ENCODE measurements at places on chromosomes 12 and 14.

GRCh38 chr12:121806546-121807423 lies 3.0 kb downstream of the SETD1B start:
- DNase-seq = no peak

DNA sequence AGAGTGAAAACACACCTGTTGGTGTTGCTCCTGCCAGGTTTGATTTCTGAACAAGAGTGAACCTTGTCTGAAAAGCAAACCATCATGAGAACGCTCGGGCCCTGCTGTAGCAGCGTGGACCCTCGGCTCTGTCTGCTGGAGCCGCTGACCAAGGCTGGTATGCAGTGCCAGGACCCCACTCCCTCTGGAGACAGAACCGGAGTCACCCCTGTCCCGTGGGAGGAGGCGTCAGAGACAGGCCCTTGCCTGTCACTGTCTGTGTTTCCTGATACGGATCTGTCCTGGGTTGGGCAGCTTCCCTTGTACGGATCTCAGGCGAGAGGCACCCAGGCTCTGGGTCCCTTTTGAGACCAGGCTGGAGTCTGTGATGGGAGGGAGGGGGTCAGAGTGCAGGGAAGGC lies 111.6 kb downstream of the ADGRD1 start:
- DNase-seq = no peak

DNA sequence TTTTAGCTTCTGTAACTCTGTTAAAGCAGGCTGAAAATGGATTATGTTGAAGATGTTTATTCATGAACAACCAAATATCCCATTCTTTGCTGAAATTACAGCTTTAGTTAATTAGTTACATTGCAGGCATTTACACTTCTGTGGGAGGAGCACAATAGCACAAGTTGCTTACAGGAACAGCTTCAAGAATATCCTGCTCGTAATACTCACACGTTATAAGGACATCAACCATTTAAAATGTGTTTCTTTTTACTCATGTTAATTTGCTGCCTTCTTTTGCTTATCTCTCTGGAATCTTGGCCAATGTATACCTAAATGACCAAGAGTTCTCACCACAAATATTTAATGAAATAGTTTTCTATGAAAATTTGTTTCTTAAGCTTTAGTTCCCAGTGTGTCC lies 305.2 kb upstream of the SYT1 start:
- DNase-seq = no peak

GRCh38 chr14:68401855-68402254 lies 391.0 kb downstream of the ZFP36L1 start:
- no peak for DNase-seq

GRCh38 chr12:50865266-50865665 lies 22.5 kb downstream of the TMPRSS12 start:
- DNase-seq = no peak

- DNase-seq = no peak
These were observed 9.6 kb downstream of the PUS7L start for GRCh38 chr12:43749016-43749415.

- no peak for DNase-seq
These were observed 103.2 kb downstream of the NT5DC3 start for GRCh38 chr12:103737881-103738280.

- DNase-seq = no peak
These were observed 810.8 kb upstream of the ATXN7L3B start for GRCh38 chr12:73726881-73727280.

GRCh38 chr12:120845696-120846095 lies 58.5 kb downstream of the SPPL3 start:
- DNase-seq = no peak

- DNase-seq = no peak
These were observed 11.5 kb downstream of the SYNDIG1L start for GRCh38 chr14:74414403-74415114.

DNA sequence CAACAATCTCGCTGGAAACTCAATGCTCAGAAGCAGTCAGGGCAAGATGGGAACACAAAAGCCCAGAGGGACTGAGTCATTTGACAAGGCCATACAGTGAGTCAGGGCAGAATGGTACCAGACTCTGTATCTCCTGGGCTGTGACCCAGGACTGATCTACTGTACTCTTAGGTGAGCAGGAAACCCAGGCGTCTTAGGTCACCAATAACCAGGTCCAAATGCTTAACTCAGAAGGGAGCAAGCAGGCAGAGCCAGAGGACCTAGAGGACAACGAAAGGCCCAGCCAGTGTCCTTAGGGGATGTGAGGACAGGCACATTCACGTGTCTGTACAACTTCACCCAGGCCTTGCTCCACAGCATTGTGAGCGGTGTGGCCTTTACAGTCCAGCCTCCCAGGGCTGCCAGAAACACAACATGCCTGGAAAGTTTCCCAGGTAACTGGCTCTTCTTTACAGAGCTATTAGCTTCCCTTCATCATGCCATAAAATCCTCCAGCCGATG lies 69.9 kb downstream of the ARL6IP4 start:
- no peak for DNase-seq

- no peak for DNase-seq
These were observed 94.6 kb downstream of the KCNA5 start for GRCh38 chr12:5138256-5138655.

GRCh38 chr14:106511006-106511799 lies 984.8 kb downstream of the TMEM121 start:
- peak; percentile 73 for DNase-seq

- DNase-seq = no peak
These were observed 19.4 kb downstream of the KRT85 start for GRCh38 chr12:52347551-52348510.

GRCh38 chr14:95136631-95137030 lies 20.7 kb downstream of the DICER1 start:
- DNase-seq = no peak

DNA sequence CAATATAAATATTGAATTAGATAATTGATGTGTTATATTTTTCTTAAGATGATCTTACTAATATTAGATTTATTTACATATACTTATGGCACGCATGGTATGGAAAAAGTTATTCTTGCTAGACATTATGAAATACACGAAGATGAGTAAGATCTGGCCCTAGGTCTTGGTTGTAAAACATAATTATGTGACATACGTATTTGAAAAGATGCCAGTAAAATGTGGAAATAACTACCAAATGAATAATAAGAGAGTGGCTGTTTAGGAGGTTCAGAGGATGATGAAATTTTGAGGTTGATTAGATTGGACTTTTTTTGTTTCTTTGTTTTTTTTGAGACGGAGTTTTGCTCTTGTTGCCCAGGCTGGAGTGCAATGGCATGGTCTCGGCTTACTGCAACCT lies 41.3 kb downstream of the FANCM start:
- DNase-seq = no peak

- DNase-seq = no peak
These were observed 353.9 kb downstream of the DUSP6 start for GRCh38 chr12:88998421-88998820.

- DNase-seq = no peak
These were observed 41.3 kb downstream of the CAPS2 start for GRCh38 chr12:75288860-75289259.

GRCh38 chr12:69947897-69948296 lies 122.9 kb downstream of the MYRFL start:
- DNase-seq = no peak

DNA sequence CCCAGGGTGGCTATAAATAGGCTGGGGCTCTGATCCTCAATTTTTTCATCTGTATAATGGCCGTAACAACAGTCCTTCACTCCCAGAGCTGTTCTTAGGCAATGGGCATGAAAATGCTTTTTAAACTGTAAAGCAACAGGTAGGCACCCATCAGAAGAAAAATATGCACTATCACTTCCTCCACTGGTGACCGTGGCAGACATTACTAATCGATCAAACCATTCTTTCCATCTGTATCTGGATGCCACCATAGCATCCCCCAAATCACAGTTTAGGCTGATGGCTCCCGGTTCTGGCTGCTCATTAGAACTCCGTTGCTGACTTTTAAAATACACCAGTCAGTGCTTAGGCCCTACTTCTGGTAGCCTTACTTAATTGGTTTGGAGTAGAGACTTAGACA lies 11.2 kb downstream of the KRT71 start:
- DNase-seq = no peak

DNA sequence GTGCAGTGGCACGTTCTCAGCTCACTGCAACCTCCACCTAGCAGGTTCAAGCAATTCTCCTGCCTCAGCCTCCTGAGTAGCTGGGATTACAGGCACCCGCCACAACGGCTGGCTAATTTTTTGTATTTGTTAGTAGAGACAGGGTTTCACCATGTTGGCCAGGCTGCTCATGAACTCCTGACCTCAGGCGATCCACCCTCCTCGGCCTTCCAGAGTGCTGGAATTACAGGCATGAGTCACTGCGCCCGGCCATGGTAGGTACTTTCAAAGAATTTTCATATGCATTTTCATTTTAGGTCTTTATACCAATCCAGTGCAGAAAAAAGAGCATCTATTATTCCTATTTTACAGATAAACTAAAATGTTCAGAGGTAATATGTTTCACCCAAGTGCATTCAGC lies 411.3 kb upstream of the USP15 start:
- no peak for DNase-seq

- DNase-seq = no peak
These were observed 36.4 kb upstream of the HNF1A start for GRCh38 chr12:120941846-120942405.

- DNase-seq = peak; percentile 10
These were observed 725 bp downstream of the CHPT1 start for GRCh38 chr12:101697930-101698799.

- DNase-seq = no peak
These were observed 79.4 kb downstream of the LIN7A start for GRCh38 chr12:80858356-80858755.

DNA sequence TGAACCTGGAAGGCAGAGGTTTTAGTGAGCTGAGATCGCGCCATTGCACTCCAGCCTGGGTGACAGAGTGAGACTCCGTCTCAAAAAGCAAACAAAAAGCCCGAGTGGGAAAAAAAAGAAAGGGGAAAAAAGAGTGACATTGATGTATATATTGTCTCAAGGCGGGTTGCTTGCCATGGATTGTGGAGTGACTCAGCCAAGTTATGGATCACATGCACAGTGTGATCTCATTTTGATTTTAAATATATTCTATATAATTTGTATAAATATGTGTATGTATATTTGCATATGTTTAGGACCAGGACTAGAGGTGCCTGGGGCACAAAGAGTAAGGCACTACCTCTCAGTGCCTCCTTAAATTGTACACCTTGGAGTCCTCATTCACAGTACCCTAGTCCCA lies 116.2 kb upstream of the RASSF8 start:
- DNase-seq = no peak

GRCh38 chr14:97780804-97781203 lies 983.6 kb downstream of the VRK1 start:
- DNase-seq = no peak

- DNase-seq = no peak
These were observed 27.7 kb upstream of the JDP2 start for GRCh38 chr14:75399843-75400775.

DNA sequence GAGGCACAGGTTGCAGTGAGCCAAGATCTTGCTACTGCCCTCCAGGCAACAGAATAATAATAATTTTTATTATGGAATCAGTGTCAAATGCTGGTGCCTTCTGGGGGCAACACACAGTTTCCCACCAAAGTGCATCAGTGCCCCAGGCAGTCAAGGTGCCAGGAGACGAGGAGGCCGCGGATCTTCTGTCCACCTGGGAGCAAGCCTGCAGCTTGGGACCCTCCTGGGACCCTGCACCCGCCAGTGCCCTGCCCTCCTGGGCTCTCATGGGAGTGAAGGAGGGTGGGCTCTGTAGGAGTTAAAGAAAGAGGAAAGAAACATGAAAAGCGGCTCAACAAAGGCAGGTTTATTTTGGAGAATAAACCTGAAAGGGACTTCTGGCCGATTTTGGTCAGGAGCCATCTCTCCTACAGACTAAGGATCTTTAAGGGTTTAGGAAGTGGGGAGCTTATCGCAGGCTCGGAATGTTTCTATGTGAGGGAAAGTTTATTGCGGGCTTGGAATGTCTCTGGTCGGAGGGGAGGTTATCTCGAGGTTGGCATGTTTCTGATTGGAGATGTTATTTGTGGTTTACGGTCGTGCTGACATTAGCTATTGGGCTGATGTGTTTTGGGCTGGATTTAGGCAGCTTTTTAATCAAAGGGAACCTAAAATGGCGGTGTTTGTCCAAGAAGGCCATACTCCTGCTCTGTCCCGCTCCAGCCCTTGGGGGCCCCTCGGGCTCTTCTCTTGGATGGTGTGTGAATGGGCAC lies 1.1 kb upstream of the ASPG start:
- DNase-seq = no peak

DNA sequence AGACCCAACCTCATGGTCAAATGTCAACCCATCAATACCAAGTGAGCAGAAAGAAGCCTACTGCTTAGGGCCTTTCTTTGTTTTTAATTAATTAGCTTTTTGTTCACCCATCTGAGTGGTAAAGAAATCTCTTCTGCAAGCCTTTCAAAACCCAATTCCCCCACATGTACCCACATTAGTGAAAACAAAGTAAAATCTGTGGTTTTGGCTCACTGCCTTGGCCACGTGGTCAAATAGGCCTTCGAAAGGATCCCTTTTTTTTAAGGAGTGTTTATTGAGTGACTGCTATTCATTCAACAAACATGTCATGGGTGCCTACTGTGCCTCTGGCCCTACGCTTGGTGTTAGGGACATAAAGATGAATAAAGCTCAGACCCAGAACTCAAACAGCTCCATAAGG lies 160.1 kb downstream of the NUAK1 start:
- no peak for DNase-seq

DNA sequence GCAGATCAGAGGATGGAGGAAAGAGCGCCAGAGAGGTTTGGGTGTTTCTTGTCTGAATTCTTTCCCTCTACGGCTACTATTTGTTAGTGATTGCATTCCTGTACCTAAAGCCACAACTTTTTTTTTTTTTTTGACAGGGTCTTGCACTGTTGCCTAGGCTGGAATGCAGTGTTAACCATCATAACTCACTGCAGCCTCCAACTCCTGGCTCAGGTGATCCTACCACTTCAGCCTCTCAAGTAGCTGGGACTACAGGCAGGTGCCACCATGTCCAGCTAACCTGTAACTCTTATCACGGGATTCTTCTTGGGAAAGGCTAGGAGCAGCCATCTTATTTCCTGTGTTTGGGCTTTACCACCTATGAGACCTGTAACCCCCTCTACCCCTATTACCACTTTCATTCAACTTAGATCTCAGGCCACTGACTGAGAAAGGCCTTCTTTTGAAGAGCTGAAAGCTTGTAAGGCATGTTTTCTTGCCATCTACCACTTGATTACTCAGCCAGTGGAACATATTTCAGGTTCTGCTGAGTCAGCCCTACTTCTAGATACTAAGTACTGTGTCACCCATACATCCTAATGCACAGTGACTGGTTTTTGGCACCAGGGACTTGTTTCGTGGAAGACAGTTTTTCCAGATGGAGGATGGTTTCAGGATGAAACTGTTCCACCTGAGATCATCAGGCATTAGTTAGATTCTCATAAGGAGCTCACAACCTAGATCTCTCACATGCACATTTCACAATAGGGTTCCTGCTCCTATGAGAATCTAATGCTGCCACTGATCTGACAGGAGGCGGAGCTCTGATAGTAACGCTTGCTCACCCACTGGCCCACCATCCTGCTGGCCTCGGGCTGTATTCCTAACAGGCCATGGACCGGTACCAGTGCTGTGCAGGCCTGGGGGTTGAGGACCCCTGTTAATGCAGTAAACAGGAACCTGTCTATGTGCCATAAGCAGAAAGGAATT lies 6.9 kb downstream of the VEZT start:
- DNase-seq = no peak

All from CD4-positive, alpha-beta T cell treated with Interleukin-17A for 1 hour (primary cell).